ENCODE measurements at places on chromosomes 3 and 15. TPM values are rescaled to one million over a fixed set of nuclear protein-coding genes. Genes with fewer than 3 reads are reported as not detected.
A peak's percentile ranks its signal among the peaks of the same experiment; 100 is the strongest.

Gene KBTBD13
- total RNA-seq: not detected

Gene CLDN11
- total RNA-seq: 21.1 TPM

Gene XCR1
- total RNA-seq: not detected

Gene GOLGA8T
- total RNA-seq: 0.23 TPM

Gene SLC2A2
- total RNA-seq: not detected

Gene CP
- total RNA-seq: 30.7 TPM

Gene SLC22A13
- total RNA-seq: not detected

Gene ZNF501
- 3.8 TPM for total RNA-seq

Gene CTDSPL
- 36.4 TPM for total RNA-seq

Gene SHF
- 14.3 TPM for total RNA-seq

Gene DPPA2
- total RNA-seq: 0.51 TPM

Gene TM4SF18
- 5.9 TPM for total RNA-seq

- no peak for DNase-seq
Measured at GRCh38 chr3:11307830-11308432, 35.7 kb downstream of the ATG7 start.

DNA sequence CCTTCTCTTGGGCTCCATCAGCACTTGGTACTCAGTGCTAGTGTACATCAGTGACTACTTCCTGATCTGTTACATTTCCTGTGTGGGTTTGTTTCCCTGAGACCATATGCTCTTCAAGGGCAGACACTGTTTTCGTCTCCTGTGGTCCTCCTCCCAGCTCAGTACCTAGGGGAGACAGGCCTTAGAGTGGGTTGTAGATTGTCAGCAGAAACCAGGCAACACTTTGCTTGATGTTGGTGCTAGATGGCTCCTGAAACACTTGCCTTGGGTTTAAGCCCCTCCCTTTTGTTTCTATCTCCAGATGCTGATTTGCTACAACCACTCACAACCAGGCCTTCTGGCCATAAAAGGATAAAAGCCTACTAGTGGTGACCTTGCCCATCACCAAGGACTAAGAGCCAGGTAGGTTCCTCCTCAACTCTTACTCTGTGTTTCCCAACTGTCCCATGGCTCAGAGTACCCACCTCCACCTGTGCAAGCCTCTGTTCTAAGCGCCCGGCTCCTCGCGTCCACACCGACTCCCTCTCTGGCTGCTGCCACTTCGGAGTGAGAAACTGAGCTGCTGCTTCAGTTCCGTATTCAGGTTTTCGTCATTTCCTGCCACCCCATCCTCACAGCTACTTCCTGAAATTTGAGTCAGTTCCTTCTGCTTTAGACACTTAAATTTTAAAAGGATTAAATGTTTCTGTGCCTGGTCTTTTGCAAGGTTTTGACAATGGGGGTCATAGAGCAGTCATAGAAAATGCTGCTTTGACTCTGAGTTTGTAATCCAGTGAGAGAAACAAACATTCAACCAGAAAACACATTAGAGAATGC, at the start of gene HCLS1:
TSS of gene HCLS1 (minus strand) at position 548 of the 816 bp plus-strand sequence. CDS start 2,556 bp downstream, outside the sequence.
- no peak for DNase-seq

- no peak for DNase-seq
Measured at GRCh38 chr3:32110233-32110760, 3.9 kb downstream of the GPD1L start.

DNA sequence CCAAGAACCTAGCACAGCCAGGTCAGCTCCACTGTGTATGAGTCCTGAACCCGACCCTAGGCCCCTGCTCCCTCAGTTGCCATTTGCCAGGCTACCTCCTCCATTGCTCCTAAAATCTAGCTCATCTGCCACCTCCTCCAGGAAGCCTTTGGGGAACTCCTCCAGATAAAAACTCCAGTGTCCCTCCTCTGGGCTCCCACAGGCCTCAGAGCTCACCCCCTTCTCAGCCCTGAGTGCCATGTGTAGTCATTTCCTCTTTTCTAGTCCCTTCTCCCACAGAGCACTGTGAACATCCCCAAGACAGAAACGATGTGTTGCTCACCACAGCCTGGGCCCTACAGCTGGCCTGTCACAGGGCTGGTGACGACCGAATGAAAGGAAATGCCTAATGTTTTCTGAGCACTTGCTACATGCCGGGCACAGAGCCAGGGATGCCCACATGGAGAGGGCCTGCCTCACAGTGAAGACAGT, 61.0 kb downstream of the IQSEC1 start:
- no peak for DNase-seq

DNA sequence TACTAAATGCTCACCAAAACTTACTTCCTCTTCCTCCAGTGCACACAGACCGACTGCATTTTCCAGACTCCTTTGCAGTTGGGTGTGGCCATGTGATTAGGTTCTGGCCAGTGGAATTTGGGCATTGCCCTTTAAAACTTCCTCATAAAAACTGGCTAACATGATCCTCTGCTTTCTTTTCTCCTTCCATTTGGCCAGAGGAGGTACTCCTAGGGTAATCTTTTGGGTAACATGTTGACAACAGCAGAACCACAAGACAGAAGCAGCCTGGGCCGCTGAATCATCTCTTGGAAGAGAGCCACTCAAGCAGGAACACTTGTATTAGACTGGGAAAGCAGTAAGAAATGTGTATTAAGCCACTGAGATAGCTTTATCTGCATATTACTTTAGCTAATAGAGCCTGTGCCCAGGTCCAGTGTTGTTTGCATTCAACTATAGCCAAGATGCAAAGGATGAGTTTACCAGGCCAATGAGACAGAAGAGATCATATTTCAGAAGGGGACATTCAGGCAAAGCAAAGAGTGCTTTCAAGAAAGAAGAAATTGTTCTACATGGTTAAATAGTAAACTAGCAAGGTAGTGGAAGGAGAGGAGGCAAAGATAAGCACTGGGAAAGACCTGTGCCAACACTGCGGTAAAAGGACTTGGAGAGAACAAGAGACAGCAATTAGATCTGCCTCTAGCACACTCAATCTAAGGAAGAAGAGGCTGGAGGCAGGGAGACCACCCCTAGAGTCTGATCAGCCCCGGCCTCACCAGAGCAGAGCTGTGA, 79.8 kb downstream of the PLCH1 start:
- DNase-seq: peak; percentile 95

DNA sequence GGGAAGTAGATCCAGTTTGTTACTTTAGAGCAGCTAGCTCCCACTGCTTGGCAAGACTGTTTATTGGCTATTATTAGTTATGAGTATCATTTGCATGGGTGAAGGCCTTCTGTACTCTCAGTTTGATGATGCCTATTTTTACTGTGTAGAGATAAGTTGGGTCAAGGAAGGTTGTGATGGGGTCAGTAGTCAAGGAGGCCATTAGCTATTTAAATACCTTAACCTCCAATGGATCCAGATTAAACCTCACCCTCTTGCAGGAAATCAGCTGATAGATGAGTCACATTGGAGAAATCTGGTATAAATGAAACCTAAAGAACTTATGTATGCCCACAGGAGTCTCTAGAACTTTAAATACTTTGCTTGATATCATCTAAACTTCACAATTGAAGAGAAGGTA, 45.0 kb downstream of the THBS1 start:
- no peak for DNase-seq

GRCh38 chr3:128339491-128340012, 127.1 kb downstream of the DNAJB8 start:
- no peak for DNase-seq

DNA sequence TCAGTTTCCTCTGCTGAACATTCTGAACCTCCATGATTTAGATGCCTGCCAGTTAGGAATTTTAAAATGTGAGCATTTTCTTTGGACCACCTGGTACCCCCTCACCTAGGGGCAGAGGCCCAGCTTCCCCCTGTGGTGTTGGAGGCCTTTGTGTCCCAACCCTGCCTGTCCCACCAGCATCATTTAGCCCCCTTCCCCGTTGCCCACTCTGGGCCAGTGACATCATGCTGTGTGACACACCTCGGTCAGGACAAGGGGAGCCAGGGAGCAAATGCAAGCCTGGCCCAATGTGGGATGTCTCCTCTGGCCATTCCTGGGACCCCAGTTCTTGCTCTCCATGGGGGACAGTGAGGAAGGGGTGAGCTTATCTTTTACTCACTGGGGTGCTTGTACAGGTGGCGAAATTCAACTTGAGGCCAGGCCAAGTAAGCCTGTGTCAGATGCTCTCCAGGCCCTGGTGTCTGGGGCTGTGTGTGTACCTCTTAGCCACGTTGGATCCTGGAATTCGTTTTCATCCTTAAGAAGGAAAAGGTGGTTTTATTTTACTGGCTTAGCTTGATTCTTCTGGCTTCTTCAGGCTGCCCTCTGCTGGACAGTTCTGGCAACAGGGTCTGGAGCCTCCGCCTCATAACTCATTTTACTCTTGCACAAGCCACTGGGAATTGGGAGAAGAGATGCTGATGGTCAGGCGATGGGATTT, 49.7 kb upstream of the MYZAP start:
- peak; percentile 44 for DNase-seq

DNA sequence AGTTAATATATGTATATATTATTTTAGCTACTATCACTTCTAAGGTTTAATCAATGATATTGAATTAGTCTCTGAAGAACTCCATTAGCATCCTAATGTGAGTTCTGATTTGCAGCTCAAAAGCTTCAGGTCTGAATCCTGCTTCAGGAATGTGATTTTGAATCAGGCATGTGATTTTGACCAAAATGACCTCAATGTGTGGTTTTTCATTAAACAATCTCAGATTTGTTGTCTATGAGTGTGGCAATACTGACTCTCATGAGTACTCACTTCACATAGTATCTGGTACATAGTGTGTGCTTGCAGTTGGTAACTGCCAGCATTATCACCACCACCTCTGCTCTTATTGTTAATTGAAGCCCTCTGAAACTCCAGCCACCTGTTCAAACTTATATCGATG, 251.0 kb downstream of the KCNH8 start:
- DNase-seq: no peak

DNA sequence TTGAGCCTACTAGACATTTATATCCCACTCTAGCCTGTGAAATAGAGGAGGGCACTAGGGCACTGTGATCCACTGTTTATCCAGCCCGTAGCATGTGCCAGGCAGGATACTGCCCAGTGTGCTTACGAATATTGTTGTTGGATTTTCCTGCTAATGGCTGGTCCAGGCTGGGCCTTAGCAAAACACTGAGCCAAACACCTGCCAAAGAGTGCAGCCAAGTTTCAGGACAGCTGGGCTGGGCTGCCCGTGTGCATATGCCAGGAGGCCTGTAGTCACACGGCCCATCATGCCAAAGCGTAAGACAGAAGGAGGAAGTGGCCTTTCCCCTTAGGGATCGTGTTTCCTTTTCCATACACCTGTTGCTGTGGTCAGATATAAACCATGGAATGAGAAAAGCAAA, 54.5 kb upstream of the ABHD10 start:
- DNase-seq: no peak

GRCh38 chr3:119228373-119229145, 12.1 kb downstream of the B4GALT4 start:
- DNase-seq: no peak

DNA sequence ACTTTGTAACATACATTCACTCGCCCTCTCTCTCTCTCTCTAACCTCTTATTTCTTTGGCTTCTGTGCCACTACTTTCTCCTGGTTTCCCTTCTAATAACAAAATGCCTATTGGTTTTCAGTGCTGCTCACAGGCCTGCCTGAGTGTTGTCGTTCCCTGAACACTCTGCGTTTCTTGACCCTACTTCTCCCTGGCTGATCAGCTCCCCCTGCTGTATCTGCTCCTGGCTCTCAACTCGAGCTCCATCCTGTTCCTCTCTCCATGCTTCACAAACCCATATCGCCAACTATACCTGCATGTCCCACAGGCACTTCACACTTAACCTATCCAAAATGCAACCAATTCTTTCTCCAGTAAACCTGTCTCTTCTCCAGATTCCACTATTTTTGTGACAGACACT, 111.4 kb downstream of the OPA1 start:
- DNase-seq: no peak

GRCh38 chr15:71773206-71773859, 37.0 kb upstream of the NR2E3 start:
- DNase-seq: no peak

DNA sequence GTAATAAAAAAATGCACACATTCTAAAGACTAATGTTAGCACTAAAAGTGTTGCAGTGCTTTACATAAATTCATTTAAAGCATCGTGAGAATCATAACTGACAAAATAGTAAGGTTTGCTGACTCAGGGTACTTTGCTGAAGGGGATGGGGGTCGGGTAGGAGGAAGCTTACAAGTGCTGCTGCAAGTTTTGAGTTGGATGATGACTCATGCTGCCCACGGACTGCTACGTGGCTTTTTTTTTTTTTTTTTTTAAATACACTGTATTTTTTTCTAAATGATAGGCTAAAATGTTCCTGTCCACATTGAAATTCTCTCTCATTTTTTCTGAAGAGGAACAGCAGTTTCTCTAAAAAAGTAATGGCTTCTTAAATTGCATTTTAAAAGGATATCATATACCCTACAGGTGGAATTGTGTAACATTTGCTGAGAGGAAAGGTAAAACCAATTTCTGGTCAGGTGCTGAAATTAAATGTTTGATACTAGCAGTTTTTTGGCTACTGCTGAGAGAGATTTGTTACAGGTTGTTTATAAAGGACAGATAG, 2.2 kb downstream of the MAPK6 start:
- peak; percentile 70 for DNase-seq

- DNase-seq: peak; percentile 35
Measured at GRCh38 chr3:139935866-139936817, 1.2 kb downstream of the CLSTN2 start.

- DNase-seq: no peak
Measured at GRCh38 chr3:180117381-180118163, 80.8 kb upstream of the PEX5L start.

GRCh38 chr3:10392906-10393461, 72.1 kb upstream of the SEC13 start:
- DNase-seq: no peak

GRCh38 chr15:78875107-78875914, 2.6 kb downstream of the MORF4L1 start:
- DNase-seq: peak; percentile 12

DNA sequence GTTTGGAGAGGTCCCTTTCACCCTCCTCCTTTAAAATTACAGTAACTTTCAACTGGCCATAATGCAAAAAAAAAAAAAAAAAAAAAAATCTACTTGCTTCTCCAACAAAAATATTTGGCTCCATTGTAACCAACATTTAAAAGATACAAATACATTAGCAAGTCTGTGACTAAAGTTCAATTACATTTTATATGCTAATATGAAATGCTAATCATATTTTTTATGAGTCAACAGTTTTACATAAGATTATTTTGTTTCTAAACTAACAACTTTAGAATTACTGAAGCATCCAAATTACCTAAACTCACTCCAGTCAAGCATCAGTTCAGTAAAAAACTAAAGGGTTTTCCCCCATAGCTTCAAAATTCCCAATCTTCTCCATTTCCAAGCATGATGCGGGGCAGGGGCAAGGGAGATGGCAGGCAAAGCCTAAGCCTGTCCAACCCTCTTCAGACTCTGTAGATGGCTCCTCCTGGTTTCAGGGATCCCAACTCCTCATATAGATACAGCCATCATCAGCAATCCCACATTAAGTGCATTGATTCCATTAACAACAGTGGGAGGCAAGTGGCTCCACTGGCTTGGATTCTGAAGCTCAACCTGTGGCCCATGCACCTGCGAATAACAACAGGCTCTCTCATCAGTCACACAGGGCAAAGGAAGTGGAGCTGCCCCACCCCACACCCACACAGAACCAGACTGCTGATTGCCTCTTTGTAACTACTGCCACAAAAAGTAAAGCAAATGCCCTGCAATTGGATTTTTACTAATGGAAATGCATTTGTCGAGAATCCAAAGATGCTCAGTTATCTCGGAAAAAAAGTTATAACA, 15.0 kb downstream of the SFMBT1 start:
- DNase-seq: no peak

All from Caki2 (cell line).